Stimulated activated CD4-positive, alpha-beta T cell treated with anti-CD3 and anti-CD28 coated beads, Interleukin-15, amount 100 ng/mL, for 24 hours (primary cell): ENCODE measurements at places on chromosomes 1 and 21.

DNA sequence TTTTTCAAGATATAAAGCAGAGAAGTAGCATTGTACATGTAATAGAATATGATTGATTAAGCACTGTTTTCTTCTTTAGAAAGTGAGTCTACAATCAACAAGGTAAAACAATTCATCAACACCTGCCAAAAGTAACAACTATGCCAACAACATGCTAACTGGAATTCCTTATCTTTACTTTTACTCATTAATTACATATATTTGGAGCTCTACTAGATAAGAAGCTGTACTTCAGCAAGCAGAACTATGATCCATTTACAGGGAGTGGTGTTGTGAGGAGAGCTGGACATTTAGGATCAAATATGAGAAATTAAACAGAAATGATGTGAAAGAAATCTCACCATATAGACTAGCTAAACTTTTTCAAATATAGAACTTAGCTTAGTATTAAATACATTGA lies 51.0 kb downstream of the RGS2 start:
- no peak for DNase-seq

- DNase-seq = no peak
Measured at GRCh38 chr1:25926731-25927496, 20.7 kb upstream of the STMN1 start.

DNA sequence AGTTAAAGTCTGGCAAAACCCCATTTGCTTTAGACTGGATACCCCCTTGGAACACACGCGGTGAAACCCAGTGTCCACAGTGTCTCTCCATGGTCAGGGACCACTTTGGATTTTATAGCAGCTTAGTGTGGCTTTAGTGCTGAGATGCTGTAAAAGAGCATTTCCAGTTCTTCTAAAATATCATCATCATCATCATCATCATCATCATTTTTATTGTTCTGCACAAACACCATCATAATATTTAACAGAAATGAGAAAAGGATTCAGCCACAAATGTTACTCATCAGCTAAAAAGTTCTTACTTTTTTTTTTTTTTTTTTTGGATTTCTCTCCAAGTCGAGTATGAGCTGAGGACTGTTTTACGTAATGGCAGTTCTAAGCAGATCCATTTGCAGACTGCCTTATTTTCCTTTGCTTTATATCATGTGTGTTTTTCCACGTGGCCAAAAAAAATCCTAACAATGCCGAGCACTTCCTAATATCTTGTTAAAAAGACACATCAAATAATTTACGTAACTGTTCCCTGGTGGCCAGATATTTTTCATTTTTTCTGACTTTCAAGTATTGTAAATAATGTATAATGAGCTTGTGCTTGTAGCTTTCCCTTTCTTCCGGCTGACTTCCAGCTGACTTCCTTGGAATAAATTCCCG lies 62.8 kb downstream of the EVA1C start:
- DNase-seq = no peak

DNA sequence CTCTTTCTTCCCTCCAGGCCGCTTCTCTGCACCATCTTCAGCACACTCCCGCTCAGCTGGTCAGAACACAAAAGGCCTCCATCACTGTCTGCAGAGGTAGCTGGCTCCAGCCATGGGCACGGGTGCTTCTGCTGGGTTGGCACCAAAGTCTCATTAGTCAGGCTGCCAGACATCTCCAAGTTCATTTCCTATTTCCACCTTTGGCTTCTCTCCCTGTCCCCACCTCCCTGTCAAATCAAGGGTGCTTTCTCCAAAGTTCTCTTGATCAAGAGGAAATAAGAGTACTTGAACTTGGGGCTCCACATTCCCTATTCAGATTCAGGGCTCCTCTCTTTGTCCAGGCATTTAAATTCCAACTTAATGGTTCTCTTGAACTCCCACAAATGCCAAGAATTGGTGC lies 33.9 kb upstream of the GRIK3 start:
- DNase-seq = no peak

GRCh38 chr1:24155011-24155782 lies 12.3 kb upstream of the IL22RA1 start:
- peak; percentile 28 for DNase-seq

GRCh38 chr1:86472767-86473166 lies 4.0 kb downstream of the CLCA1 start:
- DNase-seq = no peak

DNA sequence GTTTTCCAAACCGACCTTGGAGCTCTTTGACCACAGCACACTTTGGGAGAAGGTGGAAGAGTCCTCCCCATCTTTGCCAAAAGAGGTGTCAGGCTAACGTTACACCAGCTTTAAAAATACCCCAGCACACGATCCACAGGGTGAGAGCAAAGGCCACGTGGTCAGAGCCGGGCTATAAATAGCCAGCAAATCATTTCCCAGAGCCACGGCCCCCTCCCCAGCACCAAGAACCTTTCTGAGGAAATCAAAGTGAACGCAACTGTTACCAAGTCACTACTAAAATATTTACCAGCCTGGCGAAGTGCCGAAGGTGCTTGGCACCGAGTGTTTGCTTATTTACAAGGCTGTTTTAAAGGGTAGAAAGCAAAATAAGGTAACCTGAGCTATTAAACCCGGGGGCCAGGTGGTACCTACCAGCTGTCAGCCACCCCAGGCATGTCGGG lies 72.4 kb downstream of the CASZ1 start:
- no peak for DNase-seq

DNA sequence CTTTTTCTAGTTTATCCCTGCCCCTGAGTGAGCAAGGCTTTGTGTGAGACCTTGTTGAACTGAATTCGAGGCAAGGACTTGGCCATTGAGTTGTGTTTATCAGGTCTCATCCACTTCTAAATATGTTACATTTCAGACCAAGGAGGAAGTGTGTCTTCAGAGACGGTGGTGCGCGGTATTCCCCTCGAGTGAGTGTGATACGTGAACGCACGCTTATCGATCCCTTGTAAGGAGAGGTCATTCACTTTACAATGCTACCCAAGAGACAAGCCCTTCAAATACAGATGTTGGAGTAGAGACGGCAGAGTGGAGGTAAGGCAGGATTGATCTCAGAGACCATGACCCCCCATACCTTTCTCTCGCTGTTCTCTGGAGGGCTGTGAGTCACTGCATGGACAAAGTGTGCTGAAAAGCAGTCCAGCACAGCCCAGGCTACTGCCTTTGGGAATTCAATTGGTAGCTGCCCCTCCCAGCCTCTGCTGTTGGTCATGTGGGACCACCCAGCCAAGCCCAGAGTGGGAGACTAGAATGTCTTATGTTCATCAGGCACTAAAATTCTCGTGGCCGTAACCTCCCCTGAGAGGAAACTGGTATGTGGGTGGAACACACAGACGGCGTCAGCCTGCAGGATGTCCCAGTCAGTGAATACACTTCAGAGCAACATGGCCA lies 16.3 kb upstream of the MTARC1 start:
- DNase-seq = no peak

- DNase-seq = no peak
Measured at GRCh38 chr1:162701286-162701685, 69.0 kb downstream of the DDR2 start.

DNA sequence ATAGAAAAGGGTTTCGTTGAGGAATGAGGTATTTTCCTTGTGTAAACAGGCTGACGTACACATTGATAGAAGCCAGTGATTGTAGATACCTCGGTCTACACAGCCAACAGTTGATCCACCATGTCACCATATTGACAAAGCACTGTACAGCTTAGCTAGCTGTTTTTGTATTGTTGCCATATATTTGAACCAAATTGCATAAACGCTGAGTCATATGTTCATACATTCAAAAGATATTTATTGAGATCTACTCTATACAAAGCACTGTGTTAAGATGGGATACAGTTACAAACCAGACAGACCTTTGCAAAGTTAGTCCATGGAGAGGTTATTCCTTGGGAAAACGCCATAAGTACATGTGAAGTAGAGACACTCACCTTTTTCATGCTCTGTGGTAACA lies 132.4 kb upstream of the ATP1B1 start:
- DNase-seq = no peak

- peak; percentile 23 for DNase-seq
Measured at GRCh38 chr1:3501856-3502640, 47.6 kb downstream of the ARHGEF16 start.

- no peak for DNase-seq
Measured at GRCh38 chr1:231393668-231394067, 28.4 kb downstream of the EGLN1 start.

DNA sequence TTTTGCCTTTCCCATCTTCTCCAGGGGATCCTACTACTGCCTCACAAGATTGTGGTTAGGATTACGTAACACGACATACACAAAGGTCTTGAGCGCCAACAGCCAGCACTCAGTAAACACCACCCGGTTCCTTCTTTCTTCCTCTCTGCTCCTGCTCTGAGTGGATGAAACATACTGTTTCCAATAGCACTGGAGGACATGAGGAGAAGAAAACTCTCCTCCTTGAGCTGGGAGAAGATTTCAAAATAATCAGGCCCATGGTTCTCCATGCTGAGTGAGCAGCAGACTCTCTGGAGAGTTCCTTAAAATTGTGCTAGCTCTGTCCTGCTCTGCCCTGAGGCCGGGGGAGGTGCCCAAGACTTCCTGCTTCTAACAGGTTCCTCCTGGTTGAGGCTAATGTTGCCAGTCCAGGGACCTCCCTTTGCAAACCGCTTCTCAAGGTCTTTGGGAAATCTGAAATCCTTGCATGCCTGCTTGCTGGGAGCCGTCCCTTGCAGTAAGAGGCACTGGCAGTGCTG lies 29.4 kb upstream of the MX1 start:
- no peak for DNase-seq

- DNase-seq = no peak
Measured at GRCh38 chr1:13514821-13515220, 1.0 kb upstream of the LRRC38 start.

DNA sequence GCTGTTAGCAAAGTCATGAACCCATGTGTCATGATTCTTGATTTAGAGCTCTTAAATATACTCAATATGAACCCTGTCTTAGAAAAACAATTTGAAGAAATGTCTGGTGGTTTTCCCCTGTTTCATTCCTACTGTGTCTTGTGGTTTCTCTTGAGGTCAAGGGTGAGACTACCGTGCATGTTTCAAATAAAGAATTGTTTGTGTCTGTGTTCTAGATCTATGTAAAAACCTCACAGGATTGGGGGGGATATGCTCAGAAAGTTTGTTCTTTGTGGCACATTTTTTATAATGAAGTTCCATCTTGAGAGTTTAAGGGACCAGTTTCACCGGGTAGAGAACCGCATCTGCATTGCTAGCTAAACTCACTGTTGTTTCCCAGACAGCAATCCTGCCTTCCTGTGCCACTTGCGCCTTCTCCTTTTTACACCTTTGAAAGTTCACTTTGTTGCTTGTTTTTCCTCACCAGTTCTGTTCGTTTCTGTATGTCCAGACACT lies 30.9 kb upstream of the CACYBP start:
- peak; percentile 8 for DNase-seq

DNA sequence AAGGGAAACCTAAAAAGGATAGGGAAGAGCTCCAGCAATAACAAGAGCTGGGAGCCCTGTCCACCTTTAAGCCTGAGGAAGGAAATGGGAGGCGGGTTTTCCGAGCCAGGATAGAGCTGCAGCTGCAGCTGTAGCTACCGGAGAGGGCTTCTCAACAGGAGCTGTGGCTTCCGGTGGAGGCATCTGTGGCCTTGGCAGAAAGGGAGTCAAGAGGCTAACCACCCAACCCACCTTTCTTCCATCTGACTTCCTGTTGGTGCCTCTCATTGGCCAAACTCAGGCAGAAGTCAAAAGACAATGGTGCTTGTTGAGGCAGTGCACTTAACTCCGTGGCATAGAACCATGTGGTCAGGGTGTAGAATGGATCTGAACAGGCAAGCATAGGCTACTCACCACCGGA lies 313.1 kb upstream of the DAB1 start:
- no peak for DNase-seq

DNA sequence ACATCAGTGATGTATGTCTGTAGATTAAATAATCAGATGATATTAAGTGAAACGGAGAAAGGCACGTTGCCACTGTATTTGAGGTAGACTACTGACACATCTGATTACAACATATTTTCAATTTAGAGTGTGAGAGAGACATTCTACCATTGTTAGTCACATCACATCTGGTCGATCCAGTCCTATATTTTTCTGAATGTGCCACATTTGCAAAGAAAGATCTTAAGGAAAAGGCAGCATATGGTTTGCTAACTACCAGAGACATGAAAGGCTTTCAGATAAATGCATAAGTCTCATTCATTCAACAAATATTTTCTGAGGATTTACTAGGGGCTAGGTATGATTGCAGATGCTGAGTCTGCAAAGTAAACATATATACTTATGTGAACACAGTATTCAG lies 114.3 kb upstream of the RUNX1 start:
- no peak for DNase-seq

DNA sequence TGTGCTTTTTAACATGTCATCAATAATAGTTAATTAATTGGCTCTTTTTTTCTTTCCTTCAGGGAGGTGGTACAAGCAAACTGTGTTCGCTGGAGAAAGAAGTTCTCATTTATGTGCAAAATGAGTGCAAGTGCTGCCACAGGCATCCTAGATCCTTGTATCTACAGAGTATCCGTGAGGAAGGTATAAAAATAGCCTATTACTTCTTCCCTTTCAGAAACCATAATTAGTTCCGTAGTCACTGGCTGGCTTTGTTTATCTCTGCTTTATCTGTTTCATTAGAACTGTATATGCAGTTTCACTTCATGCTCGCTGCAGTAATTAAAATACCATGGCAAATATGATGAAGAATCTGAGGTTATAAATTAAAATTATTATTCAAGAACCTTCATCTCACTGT lies 40.6 kb downstream of the EEIG2 start:
- DNase-seq = no peak

DNA sequence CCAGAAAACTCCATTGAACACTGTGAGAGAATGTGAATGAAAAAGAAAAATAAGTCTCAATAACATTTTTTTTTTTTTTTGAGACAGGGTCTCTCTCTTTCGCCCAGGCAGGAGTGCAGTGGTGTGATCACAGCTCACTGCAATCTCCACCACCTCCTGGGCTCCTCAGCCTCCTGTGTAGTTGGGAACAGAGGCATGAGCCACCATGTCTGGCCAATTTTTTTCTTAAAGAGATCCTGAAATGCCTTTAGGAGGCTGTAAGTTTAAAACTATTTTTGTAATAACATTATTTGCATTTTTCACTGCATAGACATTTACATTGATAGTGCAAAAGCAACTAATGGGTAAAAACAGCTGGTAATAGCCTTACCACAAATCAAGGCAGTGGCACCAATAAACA lies 35.3 kb downstream of the GDAP2 start:
- DNase-seq = no peak

- no peak for DNase-seq
Measured at GRCh38 chr1:45884700-45885099, 81.3 kb downstream of the MAST2 start.

DNA sequence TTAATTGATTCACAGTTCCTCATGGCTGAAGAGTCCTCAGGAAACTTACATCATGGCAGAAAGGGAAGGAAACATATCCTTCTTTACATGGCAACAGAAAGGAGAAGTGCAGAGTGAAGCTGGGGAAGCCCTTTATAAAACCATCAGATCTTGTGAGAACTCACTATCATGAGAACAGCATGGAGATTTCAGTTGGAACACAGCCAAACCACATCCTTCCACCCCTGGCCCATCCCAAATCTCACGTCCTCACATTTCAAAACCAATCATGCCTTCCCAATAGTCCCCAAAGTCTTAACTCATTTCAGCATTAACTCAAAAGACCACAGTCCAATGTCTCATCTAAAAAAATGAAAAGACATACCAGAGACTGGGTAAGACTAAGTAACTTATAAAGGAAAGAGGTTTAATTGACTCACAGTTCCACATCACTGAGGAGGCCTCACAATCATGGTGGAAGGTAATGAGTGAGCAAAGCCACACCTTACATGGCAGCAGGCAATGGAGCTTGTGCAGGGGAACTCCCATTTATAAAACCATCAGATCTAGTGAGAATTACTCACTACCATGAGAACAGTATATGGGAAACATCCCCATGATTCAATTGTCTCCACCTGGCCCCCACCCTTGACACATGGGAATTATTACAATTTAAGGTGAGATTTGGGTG lies 105.2 kb downstream of the MRPL39 start:
- DNase-seq = peak; percentile 78
